Mesangial cell (primary cell): ENCODE measurements at places on chromosomes 7 and 10. TPM values are rescaled to one million over a fixed set of nuclear protein-coding genes. Genes with fewer than 3 reads are reported as not detected.

The MMP21 gene
- total RNA-seq: 0.13 TPM in 1 of 2 replicates, not detected in the other

The SPDYE5 gene
- total RNA-seq: not detected in 2 replicates

The ZFAND2A gene
- 13.8 and 29.5 TPM in 2 replicates for total RNA-seq

The BLNK gene
- not detected in 2 replicates for total RNA-seq

The PLXNA4 gene
- 0.16 and 0.51 TPM in 2 replicates for total RNA-seq

The KNDC1 gene
- 0.16 TPM in 1 of 2 replicates, not detected in the other for total RNA-seq
